ENCODE measurements at places on chromosomes 3 and 15.

DNA sequence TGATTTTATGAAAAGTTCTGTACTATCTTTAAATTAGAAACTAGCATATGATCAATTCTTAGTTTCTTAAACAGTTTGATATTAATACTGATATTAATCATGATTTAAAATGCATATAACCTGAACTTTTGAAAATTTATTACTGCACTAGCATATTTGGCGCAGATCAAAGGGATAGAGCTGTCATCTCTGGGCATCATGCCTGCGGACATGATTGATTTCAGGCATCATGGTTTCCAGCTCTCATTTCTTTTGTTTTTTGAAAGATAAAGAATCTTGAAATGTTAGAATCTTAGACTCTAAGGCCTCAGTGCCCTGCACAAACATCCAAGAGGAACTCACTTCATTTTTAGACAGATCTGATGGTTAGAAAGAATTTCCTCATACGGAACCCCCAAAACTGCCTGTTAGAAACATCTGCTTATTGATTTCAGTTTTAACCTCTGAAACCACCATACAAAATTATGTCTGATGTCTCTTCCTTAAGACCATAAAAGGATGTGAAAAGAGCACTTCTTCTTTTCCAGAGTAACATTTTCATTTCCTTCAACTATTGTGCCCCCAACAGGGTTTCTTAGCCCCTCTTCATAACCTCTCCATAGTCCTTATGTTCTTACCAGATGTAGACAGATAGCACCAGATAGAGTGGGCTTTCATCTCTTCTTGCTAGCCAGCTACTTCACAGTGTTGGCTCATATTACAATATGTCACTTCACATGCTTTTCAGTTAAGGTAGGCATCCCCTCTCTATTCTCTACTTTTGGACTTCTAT lies 110.8 kb downstream of the BBX start:
- H3K27me3 ChIP-seq, result no peaks in the 10 kb centered on the region
- no peak for DNase-seq
- no peak overlapping the region for H3K27ac ChIP-seq
- H3K4me1 ChIP-seq, result peaks cover 9% of the 10 kb centered on the region
- H3K4me3 ChIP-seq, result no peak overlapping the region

DNA sequence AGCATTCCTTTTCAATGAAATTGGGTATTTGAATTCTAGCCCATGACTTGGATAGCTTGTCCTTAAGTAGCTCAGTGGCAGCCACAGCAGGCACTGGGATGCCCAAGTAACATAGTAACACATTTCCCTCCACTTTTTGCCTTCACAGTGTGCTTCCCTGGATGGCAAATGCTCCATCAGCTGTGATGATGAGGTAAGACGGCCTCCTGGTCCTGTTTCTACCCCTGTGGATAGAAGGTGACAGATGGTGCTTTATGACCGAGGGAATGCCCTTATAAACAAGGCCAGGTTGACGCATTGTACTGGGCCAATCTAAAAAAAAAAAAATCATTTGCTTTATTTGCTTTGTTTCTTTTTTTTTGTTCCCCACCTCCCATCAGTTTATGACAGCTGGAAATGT lies 41.8 kb upstream of the LRTM1 start:
- H3K4me3 ChIP-seq, result no peak overlapping the region
- H3K27me3 ChIP-seq, result no peaks in the 10 kb centered on the region

- no peaks in the 10 kb centered on the region for H3K27me3 ChIP-seq
- peak overlapping the region; percentile 25 for H3K4me3 ChIP-seq
- H3K27ac ChIP-seq, result peak overlapping the region; percentile 69
- H3K36me3 ChIP-seq, result peaks cover 64% of the 10 kb centered on the region
- DNase-seq, result no peak
Measured at GRCh38 chr15:63669074-63669473, 71.9 kb downstream of the FBXL22 start.

- peaks cover 16% of the 10 kb centered on the region for H3K36me3 ChIP-seq
- no peaks in the 10 kb centered on the region for H3K27me3 ChIP-seq
- H3K4me1 ChIP-seq, result peaks cover 17% of the 10 kb centered on the region
- H3K4me3 ChIP-seq, result no peak overlapping the region
- DNase-seq, result no peak
- H3K27ac ChIP-seq, result no peak overlapping the region
Measured at GRCh38 chr3:184160456-184160855, 5.3 kb downstream of the DVL3 start.

DNA sequence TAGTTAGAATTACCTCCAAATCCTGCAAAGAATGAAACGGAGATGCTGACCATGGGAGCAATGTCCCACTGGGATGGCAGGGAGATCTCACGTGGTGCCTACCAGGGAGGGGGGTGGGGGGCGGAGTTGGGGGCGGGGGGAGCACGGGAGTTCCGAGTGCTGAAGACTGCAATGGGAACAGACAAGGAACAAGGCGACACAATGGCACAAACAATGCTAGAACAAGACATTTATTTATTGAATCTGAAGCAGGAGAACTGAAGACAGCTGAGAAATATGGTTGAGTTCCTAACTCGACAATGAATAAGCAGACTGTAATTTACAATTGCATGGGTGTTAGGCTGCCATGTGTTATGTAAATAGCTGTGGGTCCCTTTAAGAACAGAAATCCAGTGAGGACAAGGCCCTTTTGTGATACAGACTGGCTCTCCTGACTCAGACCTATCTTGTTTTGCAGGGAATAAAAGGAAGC lies 91.2 kb downstream of the AQP9 start:
- no peak overlapping the region for H3K4me3 ChIP-seq
- H3K27ac ChIP-seq, result no peak overlapping the region
- no peak for DNase-seq
- H3K4me1 ChIP-seq, result peaks cover 3% of the 10 kb centered on the region
- no peaks in the 10 kb centered on the region for H3K27me3 ChIP-seq

DNA sequence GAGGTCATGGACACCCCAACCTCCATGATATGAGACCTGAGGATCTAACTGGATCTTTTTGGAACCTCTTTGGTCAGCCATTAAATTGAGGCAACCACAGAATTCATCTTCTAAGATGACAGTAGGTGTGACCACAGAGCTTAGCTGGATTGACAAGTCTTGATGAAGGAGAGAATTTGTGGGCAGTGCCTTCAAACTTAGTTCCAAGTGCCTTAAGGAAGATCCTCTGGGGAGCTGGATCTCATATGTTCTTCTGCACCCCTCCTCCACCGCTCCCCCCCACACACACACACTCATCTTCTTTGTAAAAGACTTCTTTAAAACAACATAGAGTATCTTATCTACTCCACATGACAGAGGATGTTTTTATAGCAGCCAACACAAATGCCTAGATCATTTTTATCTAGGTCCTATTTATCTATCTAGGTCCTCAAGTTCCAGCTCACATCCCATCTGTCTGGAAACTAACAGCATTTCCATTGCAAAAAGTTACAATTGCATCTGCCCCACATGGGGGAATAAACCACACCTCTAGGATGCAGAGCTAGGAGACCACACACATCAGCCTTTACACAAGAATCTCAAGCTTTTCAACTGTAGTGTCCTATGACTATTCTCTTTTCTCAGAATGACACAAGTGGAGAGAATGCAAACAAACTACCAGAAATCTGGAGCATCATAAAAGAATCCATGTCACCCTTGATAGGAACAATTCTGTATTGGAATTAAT lies 37.4 kb downstream of the WWTR1 start:
- no peak for DNase-seq
- H3K27me3 ChIP-seq, result peaks cover 4% of the 10 kb centered on the region
- H3K27ac ChIP-seq, result no peak overlapping the region
- no peaks in the 10 kb centered on the region for H3K36me3 ChIP-seq
- H3K4me1 ChIP-seq, result no peaks in the 10 kb centered on the region

DNA sequence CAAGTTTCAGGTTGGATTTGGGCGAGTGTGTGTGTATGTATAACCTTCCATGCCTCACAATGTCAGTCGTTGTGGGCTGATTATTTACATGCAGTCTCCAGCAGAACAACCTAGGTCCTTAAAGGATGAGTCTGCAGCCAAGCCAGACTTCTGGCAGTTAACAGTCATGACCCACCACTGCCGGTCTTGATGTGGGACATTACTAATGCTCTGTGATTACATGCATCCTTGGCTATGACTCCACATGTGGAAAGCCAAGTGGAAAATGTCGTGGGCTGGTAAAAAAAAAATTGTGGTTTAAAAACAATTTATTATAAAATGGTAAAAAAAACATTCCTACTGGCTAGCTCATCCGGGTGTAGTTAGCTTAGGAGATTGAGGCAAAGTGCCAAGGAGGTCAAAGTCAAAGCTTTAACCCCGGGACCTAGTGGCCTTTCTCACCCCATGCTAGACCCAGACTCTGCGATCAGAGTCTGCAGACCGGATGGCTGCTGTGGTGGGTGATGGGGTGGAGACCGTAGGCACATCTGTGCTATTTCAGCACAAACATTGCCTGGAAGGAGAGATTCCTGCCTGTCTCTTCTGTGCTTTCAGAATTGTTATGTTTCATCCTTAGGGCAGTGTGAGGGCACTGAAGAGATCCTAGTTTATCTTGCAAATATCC lies 6.8 kb downstream of the RARRES1 start:
- no peaks in the 10 kb centered on the region for H3K36me3 ChIP-seq
- H3K27ac ChIP-seq, result no peak overlapping the region
- no peak overlapping the region for H3K4me3 ChIP-seq
- no peak for DNase-seq

DNA sequence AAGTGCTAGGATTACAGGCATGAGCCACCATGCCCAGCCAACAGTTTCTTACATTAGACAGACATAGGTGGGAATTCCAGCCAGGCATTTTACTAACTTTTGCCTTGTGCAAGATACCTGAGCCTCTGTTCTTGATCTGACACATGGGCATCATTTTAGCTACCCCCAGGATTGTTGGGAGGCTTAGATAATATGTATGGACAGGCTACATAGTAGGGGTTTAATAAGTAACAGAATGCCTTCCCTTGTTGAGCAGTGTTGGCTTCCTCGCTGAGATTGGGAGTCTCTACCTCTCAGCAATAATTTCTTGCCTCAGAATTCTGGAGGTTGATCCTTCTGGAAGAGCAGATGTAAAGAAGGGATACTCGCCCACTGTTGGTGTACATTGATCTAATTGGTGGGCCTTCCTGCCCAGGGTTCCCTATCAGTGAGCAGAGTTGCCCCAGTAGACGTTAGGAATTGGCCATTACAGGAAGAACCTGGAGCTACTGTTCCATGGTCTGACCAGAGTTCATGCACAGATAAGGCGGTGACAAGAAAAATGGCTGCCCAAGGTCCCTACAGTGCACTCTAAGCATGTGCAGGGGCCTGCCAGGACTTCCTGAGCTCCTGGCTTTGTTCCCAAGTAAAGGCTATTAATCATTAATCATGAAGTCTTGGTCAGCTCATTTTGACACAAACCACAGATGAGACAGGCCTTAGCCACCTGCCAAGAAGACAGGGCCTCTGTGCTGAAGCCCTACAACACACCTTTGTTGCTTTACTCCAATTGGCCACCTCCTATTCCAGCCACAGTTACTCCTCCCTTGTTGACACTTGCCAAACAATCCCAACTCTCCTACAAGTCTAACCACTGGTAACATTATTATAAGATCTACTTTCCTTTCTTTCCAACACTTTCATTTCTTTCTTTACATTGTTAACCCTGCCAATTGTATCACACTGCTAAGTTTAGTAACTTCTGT lies 5.0 kb upstream of the IL17RE start:
- H3K4me1 ChIP-seq, result peaks cover 18% of the 10 kb centered on the region
- DNase-seq, result no peak
- no peak overlapping the region for H3K4me3 ChIP-seq
- H3K27ac ChIP-seq, result no peak overlapping the region

- H3K27me3 ChIP-seq, result no peaks in the 10 kb centered on the region
- no peaks in the 10 kb centered on the region for H3K36me3 ChIP-seq
- no peak overlapping the region for H3K4me3 ChIP-seq
- no peak overlapping the region for H3K27ac ChIP-seq
- DNase-seq, result no peak
- H3K4me1 ChIP-seq, result no peaks in the 10 kb centered on the region
Measured at GRCh38 chr15:84826369-84826823, 9.2 kb downstream of the ALPK3 start.

GRCh38 chr3:121878411-121878810 lies 15.8 kb upstream of the SLC15A2 start:
- no peaks in the 10 kb centered on the region for H3K4me1 ChIP-seq
- no peaks in the 10 kb centered on the region for H3K27me3 ChIP-seq
- H3K4me3 ChIP-seq, result no peak overlapping the region
- no peaks in the 10 kb centered on the region for H3K36me3 ChIP-seq
- no peak overlapping the region for H3K27ac ChIP-seq
- no peak for DNase-seq

- peak overlapping the region; percentile 41 for H3K4me3 ChIP-seq
- H3K27ac ChIP-seq, result no peak overlapping the region
- H3K36me3 ChIP-seq, result no peaks in the 10 kb centered on the region
- H3K27me3 ChIP-seq, result peaks cover 25% of the 10 kb centered on the region
- H3K4me1 ChIP-seq, result peaks cover 7% of the 10 kb centered on the region
Measured at GRCh38 chr3:194204042-194204987, 68.4 kb downstream of the HES1 start.

DNA sequence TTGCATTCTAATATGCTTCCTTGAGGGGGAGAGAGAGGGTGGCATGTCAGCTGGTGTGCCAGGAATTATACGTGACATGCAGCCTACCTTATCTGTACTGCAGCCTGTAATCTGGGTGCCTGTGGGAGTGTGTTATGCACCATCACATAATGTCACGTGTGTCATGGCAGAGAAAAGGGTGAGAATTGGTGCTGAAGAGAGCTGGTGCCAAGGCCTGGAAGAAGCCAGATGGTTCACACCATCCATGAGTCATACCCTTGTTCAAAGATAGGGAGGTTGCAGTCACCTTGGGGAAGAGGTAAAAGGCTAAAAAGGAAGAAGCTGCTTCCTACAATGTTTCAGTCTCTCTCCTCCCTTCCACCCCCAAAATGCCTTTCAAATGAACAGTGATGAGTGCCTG lies 5.3 kb downstream of the BRPF1 start:
- no peak for DNase-seq
- H3K27ac ChIP-seq, result no peak overlapping the region
- no peak overlapping the region for H3K4me3 ChIP-seq
- H3K4me1 ChIP-seq, result peaks cover 36% of the 10 kb centered on the region
- H3K27me3 ChIP-seq, result no peaks in the 10 kb centered on the region

GRCh38 chr15:75049392-75049791 lies 26.0 kb downstream of the PPCDC start:
- no peak for DNase-seq
- no peak overlapping the region for H3K4me3 ChIP-seq
- no peak overlapping the region for H3K27ac ChIP-seq
- no peaks in the 10 kb centered on the region for H3K27me3 ChIP-seq
- H3K36me3 ChIP-seq, result peaks cover 7% of the 10 kb centered on the region

DNA sequence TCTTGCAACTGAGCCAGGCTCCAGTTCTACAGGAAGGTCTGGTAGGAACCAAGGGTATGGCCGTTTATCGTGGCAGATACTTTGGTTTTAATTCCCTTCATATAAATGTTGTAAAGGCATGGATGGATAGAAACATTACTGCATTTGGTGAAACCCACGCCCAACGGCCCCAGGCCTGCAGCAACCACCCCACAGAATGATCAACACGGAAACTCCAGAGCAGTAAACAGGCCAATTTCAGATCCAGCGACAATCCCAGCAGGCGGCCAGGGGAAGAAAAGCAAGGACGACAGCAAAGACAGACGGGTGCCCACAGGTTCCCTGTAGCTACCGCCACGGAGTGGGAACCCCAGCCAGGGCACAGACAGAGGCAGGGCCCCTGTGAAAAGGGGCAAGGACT lies 32.6 kb upstream of the PCSK6 start:
- H3K4me1 ChIP-seq, result no peaks in the 10 kb centered on the region
- peaks cover 27% of the 10 kb centered on the region for H3K27me3 ChIP-seq
- no peak overlapping the region for H3K27ac ChIP-seq
- no peak for DNase-seq
- H3K4me3 ChIP-seq, result no peak overlapping the region

Measured in T-cell (primary cell).